ENCODE measurements at places on chromosomes 7 and 10.
A peak's percentile ranks its signal among the peaks of the same experiment; 100 is the strongest.

GRCh38 chr7:30654296-30655090, 27.8 kb downstream of the CRHR2 start:
- DNase-seq: no peak

GRCh38 chr7:3134745-3135144, 91.1 kb upstream of the CARD11 start:
- peak; percentile 76 for DNase-seq

- no peak for DNase-seq
These were observed 649 bp downstream of the SCD start for GRCh38 chr10:100347568-100348195.

- DNase-seq: peak; percentile 65
These were observed 13.9 kb downstream of the TSPAN14 start for GRCh38 chr10:80468002-80468401.

GRCh38 chr10:113680190-113681111, 739 bp downstream of the CASP7 start:
- DNase-seq: peak; percentile 92

GRCh38 chr10:78762086-78762630, 306.6 kb upstream of the ZMIZ1 start:
- no peak for DNase-seq

DNA sequence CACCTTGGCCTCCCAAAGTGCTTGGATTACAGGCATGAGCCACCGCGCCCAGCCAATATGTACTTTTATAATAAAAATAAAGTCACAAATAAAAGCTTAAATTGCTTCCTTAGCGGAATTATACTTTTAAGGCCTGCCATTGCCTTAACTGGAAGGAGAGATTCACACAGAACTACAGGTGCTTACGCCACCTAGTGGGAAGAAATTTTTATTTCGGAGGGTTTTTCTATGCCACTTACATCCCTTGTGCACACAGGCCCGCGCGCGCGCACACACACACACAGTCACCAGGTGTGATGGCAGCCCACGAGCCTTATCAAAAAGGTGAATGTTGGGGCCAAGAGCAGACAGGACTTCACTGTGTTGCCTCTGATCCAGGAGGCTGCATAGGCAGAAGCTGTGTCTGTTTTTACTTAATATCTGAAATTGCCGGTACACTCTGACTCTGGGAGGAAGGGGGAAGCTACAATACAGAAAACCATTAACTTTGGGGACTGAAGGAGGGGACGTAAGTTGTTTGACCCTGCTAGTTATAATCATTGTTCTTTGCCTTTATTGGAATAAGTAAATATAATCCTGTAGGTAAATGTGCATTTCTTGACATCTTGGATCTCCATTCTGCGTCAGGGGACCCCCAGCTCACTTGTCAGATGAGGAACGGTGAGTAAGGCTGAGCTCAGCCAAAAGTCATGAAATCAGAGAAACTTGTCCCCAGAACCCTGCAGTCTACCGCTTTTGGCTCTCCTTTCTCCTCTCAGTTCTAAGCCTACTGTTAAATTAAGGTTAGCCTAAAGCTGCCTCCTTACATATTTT, 87.1 kb downstream of the SLC16A9 start:
- DNase-seq: peak; percentile 74

Measured in common myeloid progenitor, CD34-positive (primary cell).